ENCODE measurements at places on chromosomes 1 and 21. TPM values are rescaled to one million over a fixed set of nuclear protein-coding genes. Genes with fewer than 3 reads are reported as not detected.
A peak's percentile ranks its signal among the peaks of the same experiment; 100 is the strongest.

Gene TNFSF18
- total RNA-seq, result 39.4 TPM

DNA sequence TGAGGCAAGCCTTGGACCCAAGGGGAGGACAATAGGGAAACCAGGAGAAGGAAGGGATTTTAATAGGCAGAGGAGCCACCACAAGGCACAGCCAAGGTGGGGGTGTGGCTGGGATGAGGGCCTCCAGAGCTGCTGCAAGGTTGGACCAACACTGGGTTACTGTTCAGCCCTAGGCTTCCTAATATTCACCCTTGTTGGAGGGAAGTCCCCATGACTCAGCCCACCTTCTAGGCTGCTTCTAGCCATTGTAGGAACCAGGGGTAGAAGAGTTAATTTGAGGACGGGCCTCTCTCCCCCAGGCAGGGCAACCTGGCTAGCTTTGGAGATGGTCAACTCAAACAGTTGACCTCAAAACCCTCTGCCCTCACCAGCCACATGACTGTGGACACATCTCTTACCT, 59.5 kb downstream of the KCNN3 start:
- H3K27me3 ChIP-seq, result no peaks in the 10 kb centered on the region
- H3K4me3 ChIP-seq, result no peak overlapping the region
- no peak overlapping the region for H3K27ac ChIP-seq
- H3K4me1 ChIP-seq, result peaks cover 9% of the 10 kb centered on the region

GRCh38 chr1:31218705-31219104, 21.0 kb downstream of the NKAIN1 start:
- H3K4me3 ChIP-seq, result no peak overlapping the region
- H3K4me1 ChIP-seq, result no peaks in the 10 kb centered on the region
- H3K36me3 ChIP-seq, result no peaks in the 10 kb centered on the region
- H3K27ac ChIP-seq, result no peak overlapping the region
- H3K27me3 ChIP-seq, result no peaks in the 10 kb centered on the region

Gene SGIP1
- 68.9 TPM for total RNA-seq

GRCh38 chr1:153598309-153599172, 14.4 kb downstream of the S100A16 start:
- no peak overlapping the region for H3K4me3 ChIP-seq
- no peaks in the 10 kb centered on the region for H3K36me3 ChIP-seq
- peak overlapping the region; percentile 54 for H3K27ac ChIP-seq
- H3K27me3 ChIP-seq, result no peaks in the 10 kb centered on the region
- DNase-seq, result peak; percentile 78

Gene PIP5K1A
- total RNA-seq, result 72.1 TPM

- no peaks in the 10 kb centered on the region for H3K4me1 ChIP-seq
- peaks cover 1% of the 10 kb centered on the region for H3K27me3 ChIP-seq
- no peak for DNase-seq
- no peak overlapping the region for H3K4me3 ChIP-seq
- no peaks in the 10 kb centered on the region for H3K36me3 ChIP-seq
- H3K27ac ChIP-seq, result no peak overlapping the region
These were observed 27.7 kb upstream of the SDE2 start for GRCh38 chr1:226026833-226027232.

GRCh38 chr21:14918527-14918926, 146.3 kb downstream of the NRIP1 start:
- H3K27ac ChIP-seq, result no peak overlapping the region
- H3K27me3 ChIP-seq, result no peaks in the 10 kb centered on the region
- no peak for DNase-seq
- no peak overlapping the region for H3K4me3 ChIP-seq

Gene CASZ1
- total RNA-seq, result 5.1 TPM

Gene C1orf116
- 0.07 TPM for total RNA-seq

Gene SMYD2
- total RNA-seq, result 22.0 TPM

- H3K27me3 ChIP-seq, result peaks cover 44% of the 10 kb centered on the region
- H3K36me3 ChIP-seq, result no peaks in the 10 kb centered on the region
- no peaks in the 10 kb centered on the region for H3K4me1 ChIP-seq
- no peak overlapping the region for H3K4me3 ChIP-seq
These were observed 4.6 kb upstream of the KCNA2 start for GRCh38 chr1:110610696-110611286.

GRCh38 chr1:170355267-170355801, 176.6 kb upstream of the GORAB start:
- no peak overlapping the region for H3K4me3 ChIP-seq
- no peaks in the 10 kb centered on the region for H3K36me3 ChIP-seq
- H3K27ac ChIP-seq, result no peak overlapping the region

GRCh38 chr1:43068911-43069310, 103.2 kb downstream of the EBNA1BP2 start:
- H3K36me3 ChIP-seq, result no peaks in the 10 kb centered on the region
- H3K4me1 ChIP-seq, result no peaks in the 10 kb centered on the region
- no peak for DNase-seq
- H3K27ac ChIP-seq, result no peak overlapping the region

Gene RRP1
- 35.0 TPM for total RNA-seq

DNA sequence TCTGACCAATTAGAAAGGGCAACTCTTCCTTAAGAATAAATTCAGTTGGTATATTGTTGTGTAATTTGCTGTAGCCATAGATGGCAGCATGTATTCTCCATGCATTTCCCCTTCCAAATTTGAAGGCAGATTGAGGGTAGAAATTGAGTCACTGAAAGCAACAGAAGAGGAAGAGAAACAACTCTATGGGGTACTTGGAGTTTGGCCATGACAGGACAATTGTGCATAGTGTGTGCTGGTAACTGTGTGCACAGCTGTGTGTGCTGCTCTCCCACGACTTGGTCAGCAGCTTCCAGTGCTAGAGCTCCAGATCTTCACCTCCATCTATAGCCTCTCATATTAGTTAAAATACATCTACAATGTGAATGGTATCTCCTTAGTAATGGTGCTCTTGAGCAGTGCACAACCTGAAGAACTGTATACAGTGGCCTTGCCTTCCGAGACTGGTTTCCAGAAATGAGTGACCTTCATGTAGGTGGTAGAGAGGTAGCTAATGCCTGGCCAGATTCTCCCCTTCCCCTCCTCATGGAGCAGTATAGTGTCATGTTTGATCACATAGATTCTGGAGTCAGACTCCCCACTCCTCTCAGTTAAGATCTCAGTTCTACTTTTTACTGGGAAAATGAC, 882 bp upstream of the FCAMR start:
- no peaks in the 10 kb centered on the region for H3K4me1 ChIP-seq
- DNase-seq, result no peak
- no peak overlapping the region for H3K27ac ChIP-seq
- no peaks in the 10 kb centered on the region for H3K36me3 ChIP-seq

DNA sequence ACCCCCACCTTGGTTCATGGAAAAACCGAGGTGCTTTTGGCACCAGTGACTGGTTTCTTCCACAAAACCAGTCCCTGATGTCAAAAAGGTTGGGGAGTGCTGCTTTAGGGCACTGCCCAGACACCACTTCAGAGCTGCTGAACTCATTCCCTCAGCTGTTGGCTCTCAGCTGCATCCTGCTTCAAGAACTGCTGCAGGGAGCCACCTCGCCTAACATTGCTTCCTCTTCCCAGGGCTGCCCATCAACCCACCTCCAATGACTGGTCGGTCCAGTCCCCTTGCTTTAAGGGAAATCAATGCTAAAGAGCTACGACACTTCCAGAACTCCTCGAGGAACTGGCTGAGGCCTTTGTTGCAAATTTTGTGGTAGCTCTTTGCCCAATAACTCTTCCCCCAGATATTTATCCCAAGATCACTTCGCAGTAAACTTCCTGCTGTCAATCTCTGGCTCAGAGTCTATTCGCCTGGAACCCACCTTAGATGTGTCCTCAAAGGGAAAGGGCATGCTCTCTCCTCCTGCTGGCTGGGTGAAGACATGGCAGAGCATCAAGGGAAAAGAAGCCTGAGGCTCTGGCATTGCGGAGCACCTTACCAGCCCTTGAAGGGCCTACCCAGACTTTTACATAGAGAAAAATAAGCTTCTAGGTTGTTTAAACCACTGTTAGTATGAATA, 29.0 kb downstream of the C1orf52 start:
- no peaks in the 10 kb centered on the region for H3K4me1 ChIP-seq
- H3K27ac ChIP-seq, result no peak overlapping the region
- no peak overlapping the region for H3K4me3 ChIP-seq
- peaks cover 3% of the 10 kb centered on the region for H3K27me3 ChIP-seq

Gene WNT4
- total RNA-seq, result not detected

DNA sequence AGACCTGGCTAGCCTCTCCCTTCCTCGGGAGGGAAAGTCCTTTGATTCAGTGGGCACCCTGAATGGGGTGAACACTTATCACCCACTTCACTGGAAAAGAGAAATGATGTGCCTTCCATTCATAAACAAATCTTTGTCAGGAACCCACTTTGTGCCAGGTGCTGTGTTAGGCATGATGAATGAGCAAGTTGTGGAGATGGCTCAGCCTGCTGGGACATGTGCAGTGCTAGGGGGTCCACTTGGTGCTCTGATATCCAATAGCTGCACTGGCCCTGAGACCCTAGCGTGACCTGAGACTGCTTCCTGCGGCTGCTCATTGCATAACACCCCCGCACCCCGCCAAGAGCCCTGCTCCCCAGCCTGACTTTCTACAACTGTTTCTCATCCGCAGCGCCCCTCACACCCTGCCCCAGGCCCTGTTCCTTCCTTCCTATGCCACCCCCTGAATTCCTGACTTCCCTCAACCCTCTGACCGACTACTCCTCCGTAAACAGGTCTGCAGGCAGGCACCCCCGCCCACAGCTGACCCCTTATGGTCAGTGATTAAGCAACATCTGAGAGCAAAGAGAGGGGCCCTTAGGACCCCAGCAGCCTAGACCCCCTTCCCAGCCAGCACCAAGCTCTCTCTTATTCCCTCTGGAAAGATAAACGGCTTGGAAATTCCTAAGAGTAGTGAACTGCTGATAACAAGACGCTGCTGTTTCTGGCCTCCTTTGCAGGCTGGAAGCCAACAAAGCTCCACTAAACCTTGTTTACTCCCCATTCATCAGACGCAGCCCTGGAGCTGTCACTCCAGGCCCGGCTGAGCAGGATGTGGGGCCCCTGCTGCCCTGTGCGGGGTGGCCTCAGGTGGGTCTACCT, 12.9 kb downstream of the CSRP1 start:
- peak; percentile 86 for DNase-seq
- H3K36me3 ChIP-seq, result peaks cover 5% of the 10 kb centered on the region
- peaks cover 76% of the 10 kb centered on the region for H3K4me1 ChIP-seq
- H3K27ac ChIP-seq, result peak overlapping the region; percentile 32

DNA sequence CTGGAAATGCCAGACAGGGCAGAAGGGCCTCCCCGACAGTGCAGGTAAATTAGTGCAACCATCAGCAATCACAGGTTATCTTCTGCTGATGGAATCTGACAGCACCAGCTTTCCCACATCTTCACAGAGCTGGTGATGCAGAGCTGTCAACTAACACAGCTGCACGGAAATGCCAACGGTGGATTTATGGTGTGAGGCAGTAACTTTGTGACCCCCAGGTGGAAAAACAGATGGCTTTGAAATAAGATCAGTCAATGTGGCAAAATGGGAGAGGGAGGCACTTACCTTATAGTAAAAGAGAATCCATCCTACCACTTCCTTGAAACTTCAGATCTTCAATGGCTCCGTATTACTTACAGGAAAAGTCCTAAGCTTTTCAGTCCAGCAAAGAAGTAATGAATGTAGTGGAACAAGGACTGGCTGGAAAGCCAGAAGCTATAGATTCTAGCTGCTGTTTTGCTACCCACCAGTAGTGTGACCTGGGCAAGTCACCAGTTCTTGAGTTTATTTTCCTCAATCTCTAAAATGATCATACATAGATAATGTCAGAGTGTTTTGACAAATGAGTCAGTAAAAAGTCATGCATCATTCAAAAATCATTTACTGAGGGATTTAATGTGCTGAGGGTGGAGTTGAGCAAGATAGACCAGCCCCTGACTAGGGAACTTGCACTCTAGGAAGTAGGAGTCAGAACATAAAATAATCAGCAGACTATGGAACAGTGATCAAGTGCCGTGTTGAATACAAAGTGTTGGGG, 245.7 kb upstream of the JUN start:
- H3K27ac ChIP-seq, result no peak overlapping the region
- H3K36me3 ChIP-seq, result no peaks in the 10 kb centered on the region
- peaks cover 33% of the 10 kb centered on the region for H3K4me1 ChIP-seq

Gene BTG2
- total RNA-seq, result 40.3 TPM

DNA sequence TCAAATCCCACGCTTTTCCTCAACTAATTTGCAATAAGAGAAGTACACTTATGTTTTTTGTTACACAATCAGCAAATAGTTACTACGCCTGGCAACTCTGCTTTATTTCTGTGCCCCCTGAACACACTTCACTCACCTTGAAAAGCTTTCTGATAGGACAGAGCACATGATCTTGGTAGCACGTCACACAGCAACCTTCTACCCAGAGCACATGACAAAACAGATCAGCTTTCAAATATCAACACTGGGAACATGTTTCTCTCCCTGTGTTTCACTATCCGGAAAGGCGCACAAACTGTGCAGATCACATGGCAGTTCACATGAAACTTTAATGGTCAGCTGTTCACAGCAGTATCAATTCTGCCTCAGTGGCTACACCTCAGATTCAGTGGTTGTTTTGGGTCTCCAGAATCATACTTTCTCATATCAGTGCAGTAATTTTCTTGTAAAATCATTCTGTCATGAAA, 2.2 kb downstream of the SLC19A2 start:
- H3K36me3 ChIP-seq, result no peaks in the 10 kb centered on the region
- H3K27me3 ChIP-seq, result no peaks in the 10 kb centered on the region
- H3K27ac ChIP-seq, result no peak overlapping the region
- DNase-seq, result no peak

GRCh38 chr1:32309960-32310359, 18.1 kb downstream of the HDAC1 start:
- H3K36me3 ChIP-seq, result no peaks in the 10 kb centered on the region
- H3K4me1 ChIP-seq, result no peaks in the 10 kb centered on the region
- no peak for DNase-seq
- no peak overlapping the region for H3K27ac ChIP-seq
- H3K4me3 ChIP-seq, result no peak overlapping the region
